ENCODE measurements at places on chromosomes 2 and 18.

GRCh38 chr18:56873441-56874140 lies 222.4 kb downstream of the WDR7 start:
- DNase-seq = no peak

GRCh38 chr2:152245653-152246052 lies 70.1 kb upstream of the STAM2 start:
- no peak for DNase-seq

- no peak for DNase-seq
These were observed 241.1 kb upstream of the LRRTM1 start for GRCh38 chr2:80545420-80546210.

DNA sequence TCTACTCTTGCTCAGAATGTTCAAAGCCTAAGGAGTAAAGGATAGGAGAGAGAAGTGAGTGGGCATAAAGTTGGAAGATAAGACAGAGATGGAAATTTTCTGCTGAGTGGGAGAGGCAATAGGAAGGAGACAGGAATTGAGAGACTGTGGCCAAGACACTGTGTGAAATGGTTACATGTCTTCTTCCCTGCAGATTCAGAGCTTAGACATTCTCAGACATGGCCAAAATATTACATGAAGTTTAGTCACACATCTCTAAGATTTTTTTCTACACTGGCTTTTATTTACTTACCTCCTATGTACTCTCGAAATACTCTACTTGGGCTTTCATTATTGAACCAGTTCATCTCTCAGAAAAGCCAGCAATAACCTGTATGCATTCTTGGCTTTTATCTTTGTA lies 363.0 kb upstream of the FANCL start:
- no peak for DNase-seq

DNA sequence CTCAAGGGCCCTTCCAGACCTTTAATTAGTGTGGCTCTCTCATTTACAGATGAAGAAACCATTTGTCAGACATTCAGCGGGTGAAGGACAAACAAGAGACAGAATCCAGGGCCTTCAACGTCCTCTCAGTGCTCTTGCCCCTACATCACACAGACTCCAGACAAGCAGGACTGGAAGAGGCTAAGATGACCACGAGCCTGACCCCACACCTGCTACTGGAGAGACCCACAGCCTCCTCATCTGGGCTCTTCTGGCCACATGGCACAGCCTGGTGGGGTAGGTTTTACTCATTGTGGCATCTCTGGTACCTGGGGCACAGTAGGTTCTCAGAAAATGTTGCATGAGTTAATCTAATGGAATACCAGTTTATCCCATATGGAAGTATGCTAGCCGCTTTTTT lies 69.6 kb upstream of the TMEM247 start:
- DNase-seq = no peak

GRCh38 chr2:13240061-13240460 lies 523.3 kb downstream of the TRIB2 start:
- DNase-seq = no peak

DNA sequence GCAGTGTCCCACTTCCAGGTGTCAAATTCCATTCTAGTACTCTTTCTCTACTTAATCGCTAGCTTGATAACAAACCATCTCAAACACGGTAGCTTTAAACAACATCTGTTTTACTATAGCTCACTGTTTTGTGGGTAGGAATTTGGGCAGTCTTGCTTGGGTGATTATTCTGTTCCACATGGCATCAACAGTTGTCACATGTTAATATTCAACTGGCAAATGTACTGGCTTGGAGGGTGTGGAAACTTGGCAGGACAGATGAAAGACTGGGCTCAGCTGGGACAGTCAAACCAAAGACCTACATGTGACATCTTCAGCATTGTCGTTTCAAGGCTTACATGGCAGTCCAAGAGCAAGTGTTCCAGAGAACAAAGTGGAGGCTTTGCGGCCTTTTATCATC lies 241.8 kb downstream of the PTH2R start:
- no peak for DNase-seq

- no peak for DNase-seq
These were observed 159.7 kb downstream of the SOCS6 start for GRCh38 chr18:70448588-70448987.

DNA sequence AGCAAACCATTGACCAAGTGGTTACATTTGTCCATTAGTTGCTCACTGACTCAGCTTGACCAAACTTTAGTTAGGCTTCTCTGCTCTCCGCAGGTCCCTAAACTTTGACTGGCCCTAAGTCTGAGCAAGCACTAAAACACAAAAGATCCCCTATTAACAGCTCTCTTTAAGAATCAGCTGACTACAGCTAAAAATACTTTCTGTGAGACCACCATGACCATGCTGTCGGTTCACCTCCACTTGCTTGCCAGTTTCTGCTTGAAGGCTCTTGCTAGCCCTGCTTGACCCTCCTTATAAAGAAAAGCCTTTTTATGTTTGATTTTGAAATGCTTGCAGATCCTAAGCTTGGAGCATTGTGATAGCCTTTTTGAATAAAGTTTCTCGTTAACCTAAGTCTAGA lies 40.4 kb upstream of the RIT2 start:
- no peak for DNase-seq

DNA sequence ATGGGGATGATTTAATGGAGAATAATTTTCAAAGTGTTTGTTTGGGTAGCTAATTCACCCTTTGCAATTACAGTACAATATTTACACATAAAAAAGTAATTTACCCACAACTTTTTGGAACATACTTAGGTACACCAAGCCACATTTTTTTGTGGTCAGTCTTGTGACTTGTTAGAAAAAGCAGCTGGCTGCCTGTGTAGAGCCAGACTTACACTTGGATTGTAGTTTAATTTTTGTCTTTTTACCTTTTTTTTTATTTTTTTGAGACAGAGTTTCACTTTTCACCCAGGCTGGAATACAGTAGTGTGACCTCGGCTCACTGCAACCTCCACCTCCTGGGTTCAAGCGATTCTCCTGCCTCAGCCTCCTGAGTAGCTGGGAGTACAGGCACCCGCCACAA lies 45.4 kb downstream of the RALBP1 start:
- DNase-seq = no peak

DNA sequence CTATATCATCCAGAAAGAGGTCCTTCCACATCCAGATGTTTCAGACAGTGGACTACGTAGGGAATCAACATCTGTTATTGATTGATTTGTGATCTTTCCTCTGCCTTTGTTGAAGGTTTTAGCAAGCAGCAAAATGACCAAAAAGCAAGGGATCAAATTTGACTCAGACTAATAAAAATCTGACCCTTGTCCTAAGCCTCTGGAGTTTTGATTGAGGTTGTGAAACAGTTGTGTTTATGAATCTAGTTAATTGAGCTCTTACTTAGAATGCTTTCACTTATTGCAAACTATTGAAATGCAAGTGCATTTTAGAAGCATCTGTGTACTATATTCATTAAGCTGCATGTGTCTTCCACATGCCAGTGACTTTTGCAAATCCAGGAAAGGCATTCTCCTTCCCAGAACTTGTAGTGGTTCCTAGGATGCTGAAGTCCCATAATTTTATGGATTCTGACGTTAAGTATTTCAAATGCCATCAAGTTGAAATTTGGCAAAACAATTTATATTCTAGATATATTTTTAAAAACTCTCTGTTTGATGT lies 116.0 kb downstream of the MTX2 start:
- no peak for DNase-seq

DNA sequence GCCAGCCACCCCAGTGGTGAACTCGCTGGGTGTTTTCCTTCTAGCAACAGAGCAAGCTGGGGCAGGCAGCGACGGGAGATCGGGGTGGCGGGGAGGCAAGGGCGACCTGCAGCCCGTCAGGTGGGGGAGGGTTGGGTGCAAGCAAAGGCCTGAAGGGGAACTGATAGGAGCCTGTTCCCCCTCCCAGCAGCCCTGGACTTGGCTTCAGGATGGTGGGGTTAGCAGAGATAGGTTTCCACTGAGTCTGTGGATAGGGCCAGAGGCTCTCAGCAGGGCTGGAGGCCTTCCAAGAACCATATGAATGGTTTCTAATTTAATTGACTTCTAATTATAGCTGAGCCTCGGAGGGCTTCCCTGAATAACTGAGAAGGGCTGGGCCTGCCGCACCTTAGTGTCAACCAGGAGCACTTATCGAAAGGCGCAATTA lies 55.3 kb downstream of the EDAR start:
- no peak for DNase-seq

DNA sequence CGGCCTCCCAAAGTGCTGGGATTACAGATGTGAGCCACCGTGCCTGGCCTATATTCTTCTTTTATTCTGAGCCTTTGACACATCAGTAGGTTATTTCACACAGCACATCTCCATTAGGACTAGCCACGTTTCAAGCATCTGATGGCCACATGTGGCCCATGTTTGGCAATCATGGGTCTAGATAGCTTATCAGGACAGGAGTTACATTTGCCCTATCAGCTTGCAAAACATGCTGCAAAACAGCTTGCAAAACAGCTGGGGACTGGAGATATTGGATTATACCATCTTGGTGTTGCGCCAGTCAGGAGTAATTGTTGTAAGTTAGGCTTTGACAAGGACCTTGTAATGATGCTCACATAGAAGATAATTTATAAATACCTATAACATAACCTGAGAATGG lies 94.9 kb downstream of the GBX2 start:
- DNase-seq = no peak

DNA sequence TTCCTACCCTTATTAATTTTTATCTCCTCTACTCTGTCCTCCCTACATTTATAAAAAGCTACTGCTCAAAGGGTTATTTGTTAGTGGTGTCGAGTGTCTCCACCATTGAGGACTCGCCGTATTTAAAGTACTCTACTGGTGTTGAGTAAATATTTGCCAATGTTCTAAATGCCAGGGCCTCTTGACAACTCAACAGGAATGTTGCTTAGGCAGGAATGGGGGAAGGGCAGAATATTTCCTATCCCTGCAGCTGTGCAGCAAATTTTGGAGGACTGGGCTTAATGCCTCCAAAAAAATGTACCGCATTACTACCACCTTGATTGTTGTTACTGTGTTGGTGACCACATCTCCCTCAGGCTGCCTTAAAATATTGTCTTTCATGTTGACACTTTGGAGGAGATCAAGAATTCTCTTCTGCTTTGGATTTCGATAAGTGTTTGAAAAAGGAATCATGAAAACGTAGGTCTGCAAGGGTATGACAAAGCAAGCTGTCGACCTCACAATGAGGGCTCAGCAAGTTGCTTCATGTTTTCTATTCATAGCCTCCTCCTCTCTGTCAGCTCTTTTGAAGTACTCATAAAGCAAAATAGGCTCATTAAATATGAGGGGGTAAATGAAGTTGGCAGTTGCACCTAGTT lies 84.3 kb downstream of the EFEMP1 start:
- DNase-seq = no peak

DNA sequence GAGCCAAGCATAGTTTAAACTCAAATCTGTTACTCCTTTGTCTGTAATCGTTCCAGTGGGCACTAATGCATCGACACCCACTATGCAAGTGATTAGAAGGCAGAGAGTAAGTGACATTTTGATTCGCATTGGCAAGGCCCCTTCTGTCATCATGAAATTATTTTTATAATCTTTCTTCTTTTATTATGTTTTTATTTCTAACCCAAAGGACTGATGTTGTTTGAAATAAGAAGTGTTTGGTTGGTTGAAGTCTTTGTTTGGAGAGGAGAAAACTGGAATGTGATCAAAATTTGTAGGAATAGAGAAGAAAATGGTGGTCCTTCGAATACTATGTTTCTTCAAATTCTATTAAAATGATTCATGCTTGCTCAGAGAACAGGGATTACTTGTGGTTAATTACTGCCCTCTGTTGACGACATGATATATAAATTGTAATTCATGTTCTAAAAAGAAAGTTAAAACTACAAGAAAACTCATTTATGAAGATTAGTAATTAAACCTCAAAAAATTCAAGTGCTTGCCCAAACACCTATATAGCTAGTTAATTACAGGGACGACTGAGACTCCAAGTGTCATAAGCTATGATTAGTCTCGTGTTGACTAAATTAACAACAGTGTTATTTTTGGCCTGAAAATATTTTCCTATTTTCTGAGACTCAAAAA lies 26.4 kb upstream of the TFPI start:
- no peak for DNase-seq

DNA sequence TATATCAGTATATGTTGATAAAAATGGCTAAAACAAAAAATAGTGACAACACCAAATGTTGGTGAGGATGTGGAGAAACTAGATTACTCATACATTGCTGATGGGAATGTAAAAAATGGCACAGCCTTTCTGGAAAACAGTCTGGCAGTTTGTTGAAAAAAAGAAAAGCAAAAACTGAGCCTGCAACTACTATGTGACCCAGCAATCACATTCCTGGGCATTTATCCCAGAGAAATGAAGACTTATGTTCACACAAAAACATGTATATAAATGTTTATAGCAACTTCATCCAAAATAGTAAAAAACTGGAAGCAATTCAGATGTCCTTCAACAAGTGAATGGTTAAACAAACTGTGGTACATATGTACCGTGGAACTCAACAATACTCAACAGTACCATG lies 7.5 kb upstream of the KDSR start:
- no peak for DNase-seq

DNA sequence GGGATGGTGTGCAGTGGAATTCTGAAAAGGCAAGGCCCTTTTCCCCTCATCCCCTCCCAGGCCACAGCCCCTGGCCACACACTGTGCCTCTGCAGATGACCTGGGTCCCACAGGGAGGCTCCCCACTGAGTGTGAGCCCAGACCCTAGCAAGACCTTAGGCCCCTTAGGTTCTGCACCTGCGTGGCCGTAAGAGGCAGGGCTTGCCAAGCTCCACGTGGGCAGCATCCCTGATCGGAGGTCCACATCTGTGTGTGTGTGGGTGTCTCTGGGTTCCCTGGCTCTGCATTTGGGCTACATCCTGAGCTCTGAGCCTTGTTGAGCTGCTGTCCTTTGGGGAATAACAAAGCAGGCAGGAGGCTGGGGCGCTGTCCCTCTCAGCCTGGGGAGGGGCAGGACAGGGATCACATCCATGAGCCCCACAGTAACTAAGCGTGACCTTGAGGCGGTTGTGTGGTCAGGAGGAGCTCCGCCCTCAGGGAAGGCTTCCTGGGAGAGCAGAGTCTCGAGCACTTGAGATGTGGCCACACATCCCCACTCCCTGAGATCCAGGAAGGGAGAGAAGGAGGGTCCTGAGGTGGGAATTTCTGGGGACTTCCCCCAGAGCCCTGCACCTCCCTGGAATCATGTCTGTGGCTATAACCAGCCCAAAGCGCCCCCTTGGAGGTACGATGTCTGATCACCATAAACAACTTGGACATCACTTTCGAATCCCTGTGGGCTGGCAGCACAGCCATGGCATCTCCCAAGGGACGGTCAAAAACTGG lies 84.8 kb downstream of the STPG4 start:
- DNase-seq = no peak

GRCh38 chr18:35116784-35117318 lies 75.6 kb downstream of the MAPRE2 start:
- DNase-seq = no peak

GRCh38 chr18:58975781-58976180 lies 111.1 kb downstream of the ZNF532 start:
- DNase-seq = no peak

- DNase-seq = no peak
These were observed 377.9 kb upstream of the CDH7 start for GRCh38 chr18:65372904-65373303.

- DNase-seq = no peak
These were observed 10.8 kb downstream of the LRRFIP1 start for GRCh38 chr2:237638176-237638575.
